Stimulated activated CD4-positive, alpha-beta T cell treated with anti-CD3 and anti-CD28 coated beads, TNF-alpha, amount 100 ng/mL, for 24 hours (primary cell): ENCODE measurements at places on chromosomes 6 and 20.

GRCh38 chr20:11092151-11092550 lies 418.4 kb upstream of the JAG1 start:
- DNase-seq = no peak

GRCh38 chr20:44586289-44586911 lies 4.0 kb downstream of the PKIG start:
- DNase-seq = no peak

- no peak for DNase-seq
Observed at GRCh38 chr20:59159493-59160376, 3.9 kb upstream of the ZNF831 start.

DNA sequence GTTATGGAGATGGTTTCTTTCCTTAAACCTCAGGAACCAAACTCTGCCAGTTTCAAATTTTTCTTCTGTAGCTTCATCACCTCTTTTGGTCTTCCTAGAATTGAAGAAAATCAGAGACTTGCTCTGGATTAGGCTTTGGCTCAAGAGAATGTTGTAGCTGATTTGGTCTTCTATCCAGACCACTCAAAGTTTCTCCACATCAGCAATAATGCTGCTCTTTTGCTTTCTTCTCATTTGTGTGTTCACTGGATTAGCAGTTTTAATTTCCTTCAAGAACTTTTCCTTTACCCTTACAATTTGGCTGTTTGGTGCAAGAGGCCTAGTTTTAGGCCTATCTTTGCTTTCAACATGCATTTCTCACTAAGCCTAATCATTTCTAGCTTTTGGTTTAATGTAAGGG lies 78.1 kb upstream of the PLCB4 start:
- DNase-seq = no peak

GRCh38 chr20:39155971-39156370 lies 193.8 kb downstream of the DHX35 start:
- DNase-seq = no peak

- peak; percentile 56 for DNase-seq
Observed at GRCh38 chr20:54207743-54208547, at the start of gene PFDN4. PFDN4 (plus strand) TSS chr20:54208087; CDS start chr20:54208101, 14 bp downstream.

DNA sequence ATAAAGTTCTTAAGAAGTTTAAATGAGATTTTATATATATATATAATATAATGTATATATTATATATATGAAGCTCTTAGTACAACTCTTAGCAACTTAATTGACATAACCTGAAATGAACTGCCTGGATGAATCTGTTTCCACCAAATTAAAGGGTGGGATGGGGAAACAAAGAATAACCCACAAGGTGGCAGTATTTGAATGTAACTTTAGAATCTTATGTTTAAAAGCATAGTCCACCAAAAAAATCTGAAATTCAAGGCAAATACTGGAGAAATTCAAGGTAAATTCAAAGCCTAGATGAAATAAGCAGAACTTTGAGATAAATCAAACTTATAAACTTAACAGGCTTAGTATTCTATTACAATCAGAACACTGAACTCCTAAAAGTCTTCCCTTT lies 4.4 kb upstream of the IBTK start:
- DNase-seq = no peak

DNA sequence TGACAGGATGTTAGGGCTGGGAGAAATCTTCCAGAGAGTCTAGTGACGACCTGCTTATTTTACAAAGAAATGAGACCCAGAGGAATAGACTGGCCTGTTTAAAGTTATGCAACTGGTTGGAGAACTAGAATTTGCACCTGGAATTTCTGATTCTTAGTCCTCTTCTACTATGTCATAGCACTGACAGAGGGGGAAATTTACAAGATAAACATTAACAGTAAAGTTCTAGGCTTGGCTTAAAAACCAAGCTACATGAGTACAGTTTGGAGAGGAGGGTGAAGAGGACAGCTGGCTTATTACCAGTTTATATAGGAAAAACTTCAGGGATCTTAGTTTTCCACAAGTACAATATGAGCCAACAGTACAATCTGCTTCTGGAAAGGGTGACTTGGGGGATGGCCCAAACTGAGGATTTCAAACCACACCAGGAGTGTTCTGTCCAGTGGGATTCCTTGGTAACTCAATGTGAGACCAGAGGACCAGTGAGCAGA lies 269.6 kb downstream of the CD109 start:
- DNase-seq = no peak

DNA sequence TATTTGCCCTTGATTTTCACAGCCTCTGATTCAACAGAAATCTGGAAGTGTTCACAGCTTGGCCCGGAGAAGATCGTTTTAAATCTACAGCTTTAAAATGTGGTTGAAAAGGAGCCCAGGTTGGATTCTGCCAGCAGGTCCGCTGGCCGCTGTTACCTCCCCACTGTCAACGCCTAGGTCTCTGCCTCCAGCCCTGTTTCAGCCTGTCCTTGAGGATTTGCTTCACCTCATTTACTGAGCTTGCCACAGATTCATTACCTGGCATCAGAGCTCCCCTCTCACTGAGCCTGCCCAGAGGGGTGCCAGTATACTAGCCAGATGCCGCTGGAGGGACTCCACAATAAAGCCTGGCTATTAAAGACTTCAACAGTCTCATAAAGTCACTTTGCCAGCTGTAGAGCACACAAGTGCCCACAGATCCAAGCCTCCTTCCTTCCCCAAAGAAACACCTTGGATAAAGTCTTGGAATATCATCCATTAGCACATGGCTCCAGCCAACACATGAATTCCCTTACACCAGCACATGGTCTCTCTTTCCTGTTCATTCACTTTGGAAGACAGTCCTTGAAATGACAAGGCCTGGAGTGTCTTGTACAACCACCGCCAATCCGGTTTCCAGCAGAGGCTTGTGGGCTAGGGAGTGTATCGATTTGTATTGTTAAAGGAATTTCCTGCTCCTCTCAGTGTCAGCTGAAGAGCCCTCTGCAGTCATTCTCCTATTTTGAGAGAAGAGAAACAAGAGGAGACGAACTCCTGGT lies 9.5 kb upstream of the NR2E1 start:
- DNase-seq = no peak

DNA sequence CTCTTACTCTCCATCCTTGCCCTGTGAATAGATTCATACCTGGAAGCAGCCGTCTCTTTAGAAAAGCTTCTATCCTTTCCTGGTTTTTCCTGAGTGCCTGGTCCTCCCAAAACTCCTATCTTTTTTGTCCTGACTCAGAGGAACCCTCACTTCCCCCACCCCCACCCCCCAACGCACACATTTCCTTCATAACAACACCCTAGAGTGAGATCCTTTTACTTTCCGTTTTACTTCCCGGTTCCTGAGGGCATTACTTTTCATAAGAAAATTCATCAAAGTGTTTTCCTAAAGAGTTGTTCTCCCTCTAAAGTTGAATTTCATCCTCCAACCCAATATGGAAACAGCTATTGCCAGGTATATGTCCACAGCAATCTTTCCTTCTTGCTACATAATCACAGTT lies 327.0 kb downstream of the NRN1 start:
- no peak for DNase-seq

DNA sequence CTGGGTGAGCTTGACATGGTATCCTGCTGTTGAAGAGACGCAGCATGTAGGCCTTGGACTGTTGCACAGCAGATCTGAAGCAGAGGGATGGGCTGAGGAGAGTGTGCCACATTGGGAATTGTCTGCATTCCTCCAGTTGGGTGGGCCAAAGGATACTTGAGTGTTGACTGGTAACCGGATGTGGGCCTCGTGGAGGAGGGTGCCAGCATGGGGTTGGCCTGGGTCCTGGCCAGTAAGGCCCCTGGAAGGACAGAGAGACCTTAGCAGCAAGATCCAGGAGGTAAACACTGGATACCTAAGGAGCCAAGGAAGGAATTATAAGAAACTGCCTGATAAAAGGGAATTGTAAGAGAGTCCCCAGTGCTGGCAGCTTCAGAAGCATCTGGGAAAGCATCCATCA lies 76.9 kb downstream of the FIG4 start:
- no peak for DNase-seq

DNA sequence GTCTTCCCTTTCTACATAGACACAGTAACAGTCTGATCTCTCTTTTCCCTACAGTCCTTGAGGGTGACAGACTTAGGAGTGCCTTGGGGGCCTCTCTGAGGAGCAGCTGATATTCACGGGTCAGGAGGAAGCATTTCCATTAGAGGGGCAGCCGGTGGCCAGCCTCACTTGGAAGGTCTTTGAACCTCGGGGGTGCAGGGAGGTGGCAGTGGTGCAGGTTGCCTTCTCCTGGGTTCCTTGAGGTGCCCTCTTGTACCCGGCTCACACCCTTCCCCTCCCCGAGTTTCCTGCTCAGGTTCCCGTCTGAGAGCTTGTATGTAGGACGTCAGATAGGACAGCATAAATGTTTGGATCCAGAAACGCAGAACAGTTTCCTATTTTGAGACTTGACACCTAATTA lies 2.5 kb downstream of the RTEL1 start:
- DNase-seq = no peak

DNA sequence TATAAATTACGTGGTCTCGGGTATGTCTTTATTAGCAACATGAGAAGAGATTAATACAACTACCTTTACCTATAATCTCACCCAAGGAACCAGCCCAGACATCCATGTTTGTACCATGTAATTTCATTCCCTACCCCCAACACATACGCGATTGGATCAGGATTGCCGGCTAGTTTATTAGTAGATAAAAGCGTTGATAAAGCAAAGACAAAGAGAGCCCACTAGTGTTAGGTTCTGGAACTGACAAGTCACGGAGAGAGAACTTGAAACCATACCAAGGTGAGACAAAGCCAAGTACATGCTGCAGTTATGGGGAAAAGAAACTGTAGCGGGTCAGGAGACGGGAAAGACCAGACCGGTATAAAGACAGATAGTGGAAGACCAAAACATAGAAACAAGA lies 37.4 kb upstream of the FAM135A start:
- no peak for DNase-seq

DNA sequence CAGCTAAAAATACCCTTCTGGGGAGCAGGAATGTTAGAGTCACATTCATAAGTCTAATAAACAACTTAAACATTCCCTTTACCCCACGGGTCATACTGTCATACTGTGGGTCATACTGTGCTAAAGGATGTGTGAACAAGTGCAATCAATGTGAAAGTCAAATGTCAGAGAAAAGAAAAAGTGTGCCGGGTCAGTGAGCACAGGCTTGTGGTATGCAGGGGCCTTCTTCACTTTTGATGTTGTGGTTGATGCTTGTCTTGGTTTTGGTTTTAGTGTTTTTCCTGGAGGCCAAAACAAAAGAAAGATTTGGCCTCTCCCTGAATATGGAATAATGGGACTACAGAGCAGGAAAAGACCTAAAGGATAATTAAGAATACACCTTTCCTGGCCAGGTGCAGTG lies 267.9 kb upstream of the PLN start:
- DNase-seq = no peak

- DNase-seq = no peak
Observed at GRCh38 chr6:104788400-104788799, 71.3 kb downstream of the HACE1 start.

- no peak for DNase-seq
Observed at GRCh38 chr20:20209684-20210083, 157.4 kb downstream of the CFAP61 start.

DNA sequence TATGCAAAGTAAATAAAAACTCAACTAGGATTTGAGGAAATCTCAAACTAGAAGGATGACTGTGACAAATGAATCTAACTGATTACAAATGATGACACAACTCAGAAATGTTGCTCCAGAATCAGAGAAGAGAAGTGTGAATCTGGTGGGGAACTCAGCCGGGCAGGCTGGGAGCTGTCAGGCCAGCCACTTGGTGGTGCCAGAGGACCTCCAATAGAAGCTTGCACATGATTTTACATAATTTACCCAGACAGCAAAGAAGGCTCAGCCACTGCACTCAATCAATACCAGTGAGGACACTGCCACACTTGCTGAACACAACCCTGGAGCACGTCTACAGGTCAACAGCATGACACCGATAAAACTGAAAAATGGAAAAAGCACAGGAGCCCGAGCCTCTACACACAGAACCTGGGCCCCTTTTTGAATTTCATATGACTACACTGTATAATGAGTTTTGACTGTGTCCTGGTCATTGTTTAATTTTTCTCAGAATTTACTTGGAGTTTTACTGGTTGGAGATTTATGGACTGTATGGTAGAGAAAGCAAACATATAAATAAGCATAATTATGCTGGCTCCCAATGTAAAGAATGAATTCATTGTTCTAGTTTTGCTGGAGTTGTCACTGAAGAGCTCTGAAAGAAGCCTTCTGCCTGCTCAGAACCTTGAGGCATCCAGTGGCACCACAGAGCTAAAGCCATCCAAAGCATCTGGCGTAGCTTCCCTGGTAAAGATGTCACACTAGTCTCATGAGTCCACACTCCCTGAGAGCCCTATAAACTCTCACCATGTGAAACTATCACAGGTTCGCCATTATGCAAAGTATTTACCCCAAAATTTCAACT lies 296.5 kb downstream of the THBS2 start:
- peak; percentile 42 for DNase-seq

DNA sequence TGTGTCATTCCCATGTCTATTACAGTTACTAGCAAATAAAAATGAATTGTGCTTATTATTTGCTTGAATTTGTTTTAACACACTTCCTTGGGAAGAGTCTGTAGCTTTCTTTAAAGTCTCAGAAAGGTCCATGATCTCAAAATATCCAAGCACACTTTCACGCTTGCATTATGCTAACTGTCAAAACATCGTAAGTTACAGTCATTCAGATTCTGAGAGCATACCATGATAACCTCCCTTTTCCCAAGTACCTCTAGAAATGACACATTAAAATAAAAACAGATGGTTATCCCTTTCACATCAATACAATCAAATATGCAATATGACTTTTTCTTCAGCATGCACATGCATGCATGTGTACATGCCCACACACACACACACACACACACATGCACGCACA lies 1044.4 kb upstream of the MAP3K7 start:
- no peak for DNase-seq

DNA sequence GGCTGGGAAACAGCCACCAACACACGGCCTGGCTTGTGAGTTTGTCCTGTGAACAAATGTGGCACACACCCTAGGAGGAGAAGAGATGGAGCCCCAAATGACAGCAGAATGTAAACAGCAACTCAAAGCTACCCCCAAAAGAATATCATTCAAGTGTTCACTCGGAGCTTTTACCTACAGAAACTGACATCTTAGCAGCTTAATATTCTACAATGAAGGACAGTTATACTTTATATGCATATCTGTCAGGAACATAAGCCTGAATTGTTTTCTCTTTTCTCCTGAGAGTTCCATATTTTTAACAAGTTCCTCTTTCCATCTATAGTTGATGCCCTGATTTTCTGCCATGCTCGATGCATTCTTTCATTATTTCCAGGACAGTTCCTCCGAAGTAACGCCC lies 566.0 kb upstream of the MAP3K7 start:
- no peak for DNase-seq

- DNase-seq = no peak
Observed at GRCh38 chr6:32614366-32615081, 22.7 kb upstream of the HLA-DQA1 start.
